ENCODE measurements at places on chromosomes 4 and X.

GRCh38 chr4:169659716-169660670 is 39.6 kb downstream of the CLCN3 start:
- no peak for DNase-seq

GRCh38 chrX:53813670-53814440 is 127.3 kb upstream of the HUWE1 start:
- DNase-seq: no peak

DNA sequence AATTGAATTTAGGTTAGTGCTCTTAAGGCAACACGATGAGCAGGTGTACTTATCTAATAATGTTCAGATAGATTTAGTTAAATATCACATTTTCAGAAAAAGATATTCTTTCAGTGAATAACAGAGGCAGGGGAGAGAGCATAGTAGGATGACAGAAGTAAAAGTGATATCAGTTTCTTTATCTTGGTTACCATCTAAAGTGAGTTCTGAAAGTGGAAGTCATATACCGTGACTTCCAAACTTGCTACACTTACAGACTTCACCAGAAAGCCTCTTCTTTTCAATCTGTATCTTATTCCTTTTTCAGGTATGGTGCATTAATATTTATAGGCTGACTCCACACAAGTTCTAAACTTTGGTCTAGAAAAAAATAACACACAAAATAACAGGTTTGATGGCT is 124.9 kb downstream of the POU4F2 start:
- DNase-seq: no peak

- no peak for DNase-seq
These were observed 12.8 kb upstream of the GUCY1B1 start for GRCh38 chr4:155745984-155746383.

DNA sequence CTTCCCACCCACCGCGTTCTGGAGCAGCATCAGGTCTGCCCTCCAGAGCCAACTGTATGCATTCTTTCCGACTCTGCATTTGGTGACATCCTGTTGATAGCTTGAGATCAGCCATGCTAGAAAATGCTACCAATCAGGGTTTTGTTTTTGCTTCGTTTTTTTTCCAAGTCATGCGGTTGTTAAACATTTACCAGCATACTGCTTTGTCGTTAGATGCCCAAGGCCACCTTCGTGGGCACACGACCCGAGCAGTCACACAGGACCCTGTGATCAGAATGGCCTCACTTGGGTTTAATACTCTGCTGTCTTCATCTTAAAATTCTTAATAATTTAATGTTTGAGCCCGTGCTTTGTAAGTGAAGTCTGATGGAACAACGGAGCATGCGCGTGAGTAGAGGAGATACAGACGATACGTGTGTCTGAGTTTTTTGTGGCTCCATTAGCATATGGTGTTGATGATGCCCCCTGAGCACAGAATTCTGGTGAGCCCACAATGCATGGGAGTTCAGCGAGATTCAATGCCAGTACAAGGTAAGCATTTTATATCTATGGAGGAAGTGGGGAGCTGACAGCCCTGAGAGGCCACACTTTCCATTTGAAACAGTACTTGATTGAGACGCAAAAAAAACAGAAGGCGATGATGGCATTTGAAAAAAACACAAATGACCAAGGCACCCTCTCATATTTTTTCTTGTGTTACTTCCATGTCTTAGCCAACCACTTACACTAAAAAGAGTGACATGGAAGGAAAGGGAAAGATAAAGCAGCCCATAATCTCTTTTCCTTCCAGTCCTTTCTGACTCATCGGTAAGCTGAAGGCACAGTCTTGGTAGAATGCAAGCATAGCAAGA is 323.6 kb downstream of the BCOR start:
- DNase-seq: no peak

GRCh38 chr4:8072235-8072968 is 86.2 kb downstream of the ABLIM2 start:
- no peak for DNase-seq

GRCh38 chrX:71464968-71465367 is 67.9 kb upstream of the OGT start:
- DNase-seq: no peak

- DNase-seq: no peak
These were observed 33.7 kb downstream of the RBPJ start for GRCh38 chr4:26354491-26354890.

DNA sequence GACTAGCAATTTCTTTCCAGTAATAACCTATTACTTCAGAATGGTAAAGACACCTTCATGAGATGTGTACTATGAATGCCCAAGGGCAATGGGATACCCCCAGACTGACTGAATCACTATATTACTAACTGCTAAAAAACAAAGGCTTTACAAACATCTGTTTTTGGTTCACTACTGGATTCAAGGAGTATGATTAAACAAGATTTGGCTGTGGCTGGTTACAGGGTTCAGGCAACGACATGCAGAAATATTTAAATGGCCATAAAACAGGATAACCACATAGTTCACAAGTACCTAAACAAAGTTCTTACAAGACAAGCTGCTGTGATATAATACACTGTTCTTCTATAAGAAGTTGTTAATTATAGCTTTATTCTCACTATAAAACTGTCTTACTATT is 128.2 kb downstream of the FRYL start:
- no peak for DNase-seq

- no peak for DNase-seq
These were observed 240.1 kb upstream of the CTSO start for GRCh38 chr4:156193800-156194199.

GRCh38 chrX:43581888-43582539 is 74.1 kb upstream of the MAOA start:
- no peak for DNase-seq

GRCh38 chr4:2417765-2418649 is at the start of gene ZFYVE28:
TSS of gene ZFYVE28 (minus strand) at chr4:2418645. CDS start at chr4:2418323, 322 bp downstream.
- no peak for DNase-seq

DNA sequence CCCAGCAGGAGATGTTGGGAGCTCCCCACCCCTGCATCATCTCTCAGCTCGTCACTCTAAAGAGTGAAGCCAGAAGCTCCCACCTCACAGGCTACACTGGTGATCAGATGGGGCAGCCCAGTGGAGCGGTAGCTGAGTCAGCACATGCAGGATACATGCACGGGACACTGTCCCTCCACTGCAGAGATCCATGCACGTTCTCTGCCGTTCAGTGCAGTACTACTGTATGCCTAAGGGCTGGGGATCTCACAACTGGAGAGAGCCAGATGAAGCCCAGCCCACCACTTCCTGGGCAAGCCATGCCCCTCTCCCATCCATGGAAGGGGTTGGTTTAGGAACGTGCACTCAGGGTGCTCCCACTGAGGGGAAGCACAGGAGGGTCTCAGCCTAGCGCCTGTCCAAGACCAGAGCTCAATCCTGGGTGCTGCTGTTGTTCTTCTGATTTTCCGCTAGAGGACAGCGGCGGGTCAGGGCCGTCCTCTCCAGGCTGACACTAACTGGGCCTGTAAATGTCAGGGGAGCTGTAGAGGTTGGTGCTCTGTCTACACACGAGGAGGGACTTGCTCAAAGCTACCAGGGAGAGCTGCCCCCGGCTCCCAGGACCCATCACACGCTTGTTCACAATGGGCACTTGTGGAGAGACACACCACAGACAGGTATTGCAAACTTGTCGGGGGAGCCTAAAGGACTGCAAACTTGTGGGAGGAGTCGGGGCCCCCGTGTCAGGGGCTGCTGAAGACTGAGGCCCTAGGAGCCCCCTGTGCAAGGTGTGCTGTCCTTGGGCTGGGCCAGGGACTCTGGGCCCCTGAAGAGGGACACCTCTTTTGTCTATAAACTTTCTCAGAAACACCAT is 18.2 kb upstream of the ABLIM2 start:
- peak; percentile 67 for DNase-seq

DNA sequence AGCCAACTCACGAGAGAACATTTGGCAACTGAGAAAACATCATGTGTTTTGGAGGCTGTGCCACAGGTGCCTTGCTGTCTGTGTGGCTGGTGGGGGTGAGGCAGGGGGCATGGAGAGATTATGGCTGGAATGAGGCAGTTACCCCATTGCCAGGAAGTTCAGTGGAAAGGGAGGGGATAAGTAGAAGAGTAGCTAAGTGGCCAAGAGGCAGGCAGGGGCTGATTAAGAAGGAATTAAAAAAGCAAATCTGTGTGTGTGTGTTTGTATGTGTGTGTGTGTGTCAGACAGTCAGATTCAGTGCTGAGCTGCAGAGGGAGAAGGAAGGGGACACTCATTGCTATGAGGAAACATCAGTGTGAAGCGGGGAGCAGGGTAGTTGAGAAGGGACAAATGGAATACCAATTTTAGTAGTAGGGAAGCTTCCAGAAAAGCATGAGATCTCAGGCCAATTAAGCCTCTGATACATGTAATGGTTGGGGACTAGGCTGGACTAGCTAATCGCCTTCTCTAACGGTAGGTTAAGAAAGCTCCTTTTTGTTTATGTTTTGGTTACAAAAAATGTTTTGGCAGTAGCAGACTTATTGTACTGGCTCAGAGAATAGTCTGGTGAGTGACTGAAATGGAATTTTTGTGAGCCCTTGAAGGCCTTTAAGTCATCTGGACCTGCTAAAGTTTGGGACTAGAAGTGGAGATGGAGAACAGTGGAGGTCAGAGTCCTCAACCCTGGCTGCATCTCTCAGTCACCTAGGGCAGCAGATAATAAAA is 18.5 kb downstream of the TMEM164 start:
- DNase-seq: no peak

- no peak for DNase-seq
These were observed 6.6 kb upstream of the AVPR2 start for GRCh38 chrX:153897899-153898298.

GRCh38 chr4:183828125-183828524 is 77.0 kb upstream of the STOX2 start:
- DNase-seq: no peak

DNA sequence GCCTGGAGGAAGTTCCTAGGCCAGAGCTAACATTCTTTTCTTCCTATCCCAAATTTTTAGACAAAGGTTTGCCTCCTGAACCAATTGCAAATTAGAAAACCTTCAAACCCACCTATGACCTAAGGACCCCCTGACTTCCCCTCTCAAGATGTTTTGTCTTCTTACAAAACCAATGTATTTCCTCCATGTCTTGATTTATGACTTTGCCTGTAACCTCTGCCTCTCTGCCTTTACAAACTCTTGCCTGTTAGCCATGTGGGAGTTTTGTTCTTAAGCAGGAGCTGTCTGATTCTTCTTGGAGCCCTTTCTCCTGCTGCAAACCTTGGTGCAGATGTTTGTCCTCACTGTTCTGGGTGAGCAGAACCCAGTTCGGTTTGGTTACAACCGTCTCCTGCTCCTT is 222.3 kb upstream of the BOD1L1 start:
- no peak for DNase-seq

- no peak for DNase-seq
These were observed 55.5 kb upstream of the SMIM10 start for GRCh38 chrX:134935276-134935675.

- no peak for DNase-seq
These were observed 837.4 kb downstream of the PCDH19 start for GRCh38 chrX:99572711-99573110.

DNA sequence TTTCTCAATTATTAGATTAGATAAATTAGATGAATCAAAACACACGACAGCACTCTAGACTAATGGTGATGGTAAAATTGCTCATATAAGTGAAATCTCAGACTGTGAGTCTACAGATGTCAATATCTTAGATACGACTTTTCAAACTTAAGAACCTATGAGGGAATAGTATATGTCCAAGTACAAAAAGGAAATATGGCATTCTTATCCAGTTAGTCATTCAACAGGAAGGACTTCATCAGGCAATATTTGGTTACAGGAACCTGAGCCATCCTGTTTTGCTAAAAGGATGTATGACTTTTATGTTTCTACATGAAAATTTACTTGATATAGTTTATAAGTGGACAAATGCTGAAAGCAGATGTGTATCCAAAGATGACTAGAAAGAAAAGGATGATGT is 107.0 kb downstream of the CT47B1 start:
- DNase-seq: no peak

GRCh38 chrX:129739578-129739977 is 799 bp downstream of the XPNPEP2 start:
- DNase-seq: no peak

DNA sequence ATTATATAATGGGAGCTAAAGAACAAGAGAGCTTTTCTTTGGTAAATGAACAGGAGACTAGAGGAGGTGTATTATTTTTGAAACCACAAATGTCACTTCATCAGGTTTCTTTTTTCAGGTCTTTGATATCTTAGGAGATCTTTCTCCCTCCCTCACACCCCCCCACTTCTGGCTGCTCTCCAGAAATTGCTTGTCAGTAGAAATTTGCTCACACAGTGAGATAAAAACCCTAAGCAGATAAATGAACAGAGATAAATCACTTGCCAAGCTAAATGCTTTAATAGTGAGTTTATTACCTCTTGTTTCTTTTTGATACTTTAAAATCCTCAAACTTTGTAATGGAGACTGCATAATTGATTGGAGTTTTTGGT is 421.2 kb upstream of the TENM3 start:
- DNase-seq: no peak

GRCh38 chrX:120672389-120672788 is 42.5 kb upstream of the C1GALT1C1 start:
- no peak for DNase-seq

GRCh38 chr4:27066591-27066990 is 205.9 kb downstream of the STIM2 start:
- DNase-seq: no peak

GRCh38 chr4:29551821-29552220 is 1168.3 kb upstream of the PCDH7 start:
- no peak for DNase-seq

GRCh38 chr4:151678048-151678872 is 82.5 kb downstream of the GATB start:
- DNase-seq: no peak

GRCh38 chrX:20802036-20802435 is 535.3 kb upstream of the RPS6KA3 start:
- no peak for DNase-seq

DNA sequence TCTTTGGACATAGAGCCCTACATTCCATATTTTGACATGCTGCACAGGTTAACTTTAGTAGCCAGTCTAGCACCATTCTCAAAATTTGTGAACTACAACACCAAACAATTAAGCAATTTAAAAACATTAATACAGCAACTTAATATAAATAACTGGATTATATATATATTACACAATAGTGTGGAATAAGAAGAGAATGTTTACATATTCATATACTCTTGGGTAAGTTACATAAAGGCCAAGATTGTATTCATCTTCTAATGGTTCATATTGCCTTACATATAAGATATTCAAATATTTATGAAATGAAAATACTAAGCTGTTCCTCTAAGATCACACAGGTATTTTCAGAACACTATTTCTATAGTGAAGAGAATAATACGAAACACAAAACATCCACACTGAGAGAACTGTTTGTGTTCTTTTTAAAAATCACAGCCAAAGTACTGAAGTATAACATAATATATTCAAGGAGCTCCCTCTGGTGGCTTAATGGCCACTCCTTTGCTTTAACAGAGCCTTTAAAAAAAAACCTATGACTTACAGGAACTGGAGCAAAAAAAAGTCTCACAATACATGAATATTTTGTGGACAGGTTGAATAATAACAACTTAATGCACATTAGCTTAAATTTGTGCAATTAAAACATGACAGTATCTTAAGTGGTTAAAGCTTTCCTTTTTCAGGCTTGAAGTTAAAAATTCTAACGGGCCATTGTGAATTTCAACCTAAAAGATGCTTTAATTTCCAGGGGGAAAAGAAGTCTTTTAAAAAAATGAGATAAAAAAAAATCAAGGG is 46.2 kb downstream of the NEK1 start:
- no peak for DNase-seq

GRCh38 chr4:155681886-155682285 is 15.2 kb downstream of the GUCY1A1 start:
- DNase-seq: no peak

- no peak for DNase-seq
These were observed at the start of gene SLC38A5 for GRCh38 chrX:48470110-48470832. TSS of gene SLC38A5 (minus strand) at chrX:48470260. CDS start at chrX:48467924, 2,336 bp downstream.

- peak; percentile 64 for DNase-seq
These were observed 72.9 kb upstream of the STIM2 start for GRCh38 chr4:26787461-26788340.

- DNase-seq: peak; percentile 47
These were observed 75.4 kb downstream of the MBNL3 start for GRCh38 chrX:132413459-132413858.
